Stimulated activated CD8-positive, alpha-beta memory T cell treated with anti-CD3 and anti-CD28 coated beads, Interleukin-15, amount 100 ng/mL, for 1 hour (primary cell): ENCODE measurements at places on chromosomes 7 and 10.

DNA sequence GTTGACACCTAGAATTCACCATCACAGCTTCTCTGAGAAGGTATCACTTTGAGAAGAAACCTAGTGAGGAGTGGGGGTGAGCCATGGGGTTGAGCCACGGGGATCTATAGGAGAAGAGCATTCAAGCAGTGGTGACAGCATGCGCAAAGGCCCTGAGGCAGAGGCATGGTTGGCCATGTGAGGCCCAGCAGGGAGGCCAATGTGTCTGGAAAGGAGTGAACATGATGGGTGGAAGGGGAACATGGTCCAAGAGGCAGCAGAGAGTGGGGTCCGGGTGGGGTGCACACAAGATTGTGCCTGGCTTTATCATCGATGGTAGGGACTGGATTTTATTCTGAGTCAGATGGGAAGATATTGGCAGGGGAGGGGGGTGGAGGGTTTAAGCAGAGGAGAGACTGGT, 36.0 kb upstream of the LEP start:
- DNase-seq: no peak

- DNase-seq: no peak
These were observed 7.8 kb upstream of the CYP3A4 start for GRCh38 chr7:99791667-99792369.

GRCh38 chr7:104208421-104208780, 588 bp upstream of the ORC5 start:
- no peak for DNase-seq

- no peak for DNase-seq
These were observed 43.1 kb downstream of the AMZ1 start for GRCh38 chr7:2730846-2731770.

GRCh38 chr10:82515256-82515655, 640.3 kb downstream of the NRG3 start:
- DNase-seq: no peak

DNA sequence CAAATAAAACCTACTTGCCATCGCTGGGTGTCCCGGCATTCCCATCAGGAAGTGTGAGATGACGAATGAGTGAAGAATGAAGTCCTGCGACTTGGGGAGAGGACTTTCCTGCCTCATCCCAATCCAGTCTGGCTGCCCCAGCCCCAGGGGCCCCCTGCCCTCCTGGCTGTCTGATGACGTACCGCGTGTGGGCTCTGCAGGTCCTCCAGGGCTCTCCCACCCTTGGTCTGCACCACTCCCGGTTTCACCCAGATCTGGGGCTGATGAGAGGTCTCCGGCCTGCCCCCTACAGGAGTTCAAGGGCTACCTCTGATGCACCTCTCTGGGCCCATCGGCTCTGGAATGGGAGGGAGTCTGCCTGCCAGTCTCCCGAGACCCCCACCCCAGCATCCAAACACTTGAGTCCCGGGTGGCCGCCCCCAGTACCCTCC, 9.8 kb downstream of the ATP6V1F start:
- DNase-seq: no peak

DNA sequence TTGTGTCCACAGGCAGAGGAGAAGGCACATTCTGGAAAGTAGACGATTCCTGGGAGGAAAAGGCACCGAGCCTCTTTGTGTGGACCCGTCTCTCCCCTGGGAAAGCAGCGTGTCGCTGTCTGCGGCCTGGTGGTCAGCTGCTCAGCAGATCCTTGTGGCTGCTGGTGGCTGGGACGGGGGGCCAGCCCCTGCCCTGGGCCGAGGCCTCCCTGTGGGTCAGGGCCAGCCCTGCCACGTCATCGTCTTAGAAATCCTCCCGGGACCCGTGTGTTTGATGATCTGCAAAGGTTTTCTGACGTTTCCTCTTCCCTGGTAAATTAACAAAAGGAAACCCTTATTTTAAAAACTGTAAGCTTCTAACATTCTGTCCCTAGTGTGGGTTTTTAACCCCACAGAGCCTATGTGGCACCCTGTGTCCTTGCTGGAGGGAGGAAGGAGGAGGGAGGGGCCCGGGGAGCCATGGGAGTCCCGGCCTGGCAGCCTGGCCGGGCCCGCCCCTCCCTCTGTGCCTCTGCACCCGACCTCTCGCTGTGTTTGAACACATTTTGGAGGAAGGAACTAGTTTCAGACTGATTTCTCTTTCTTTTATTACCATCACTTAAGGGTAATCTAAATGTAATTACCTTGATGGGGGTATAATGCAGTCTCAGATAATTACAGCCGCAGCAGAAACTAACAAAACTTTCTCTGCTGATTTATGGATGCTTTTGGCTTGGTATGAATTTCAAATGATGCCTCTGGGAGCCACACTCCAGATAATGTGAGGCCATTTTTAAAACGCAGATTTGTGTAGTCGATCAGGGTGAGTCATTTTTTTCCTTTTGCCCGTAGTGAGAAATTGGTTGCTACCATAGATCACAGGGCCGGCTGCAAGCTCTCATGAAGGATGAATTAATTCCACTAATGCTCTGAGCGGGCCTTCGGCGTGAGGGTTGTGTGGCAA, 85.5 kb downstream of the NKX6-2 start:
- no peak for DNase-seq

GRCh38 chr7:126696256-126697038, 556.3 kb downstream of the GRM8 start:
- DNase-seq: no peak

DNA sequence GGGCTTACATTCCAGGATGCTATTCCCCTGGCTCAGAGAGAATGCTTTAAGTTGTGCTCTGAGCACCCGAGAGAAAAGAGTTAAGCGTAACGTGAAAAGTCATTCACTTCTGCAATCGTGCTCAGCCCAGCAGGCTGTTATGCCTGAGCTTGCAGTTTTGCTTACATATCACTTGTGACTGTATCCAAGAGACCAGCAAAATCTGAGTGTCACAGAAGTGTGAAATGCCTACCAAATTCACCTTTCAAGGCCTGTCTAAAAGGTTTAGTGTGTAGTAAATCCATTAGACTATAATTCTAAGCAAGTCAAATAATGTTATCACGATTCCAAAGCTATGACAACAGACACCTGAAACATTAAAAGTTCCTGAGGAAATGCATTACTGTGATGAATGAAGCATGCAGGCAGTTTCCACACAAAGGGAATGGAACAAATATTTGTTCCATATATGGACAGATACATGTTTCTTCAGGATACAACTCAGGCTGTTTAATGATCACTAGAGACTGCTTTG, 20.1 kb downstream of the ITGB1 start:
- no peak for DNase-seq

DNA sequence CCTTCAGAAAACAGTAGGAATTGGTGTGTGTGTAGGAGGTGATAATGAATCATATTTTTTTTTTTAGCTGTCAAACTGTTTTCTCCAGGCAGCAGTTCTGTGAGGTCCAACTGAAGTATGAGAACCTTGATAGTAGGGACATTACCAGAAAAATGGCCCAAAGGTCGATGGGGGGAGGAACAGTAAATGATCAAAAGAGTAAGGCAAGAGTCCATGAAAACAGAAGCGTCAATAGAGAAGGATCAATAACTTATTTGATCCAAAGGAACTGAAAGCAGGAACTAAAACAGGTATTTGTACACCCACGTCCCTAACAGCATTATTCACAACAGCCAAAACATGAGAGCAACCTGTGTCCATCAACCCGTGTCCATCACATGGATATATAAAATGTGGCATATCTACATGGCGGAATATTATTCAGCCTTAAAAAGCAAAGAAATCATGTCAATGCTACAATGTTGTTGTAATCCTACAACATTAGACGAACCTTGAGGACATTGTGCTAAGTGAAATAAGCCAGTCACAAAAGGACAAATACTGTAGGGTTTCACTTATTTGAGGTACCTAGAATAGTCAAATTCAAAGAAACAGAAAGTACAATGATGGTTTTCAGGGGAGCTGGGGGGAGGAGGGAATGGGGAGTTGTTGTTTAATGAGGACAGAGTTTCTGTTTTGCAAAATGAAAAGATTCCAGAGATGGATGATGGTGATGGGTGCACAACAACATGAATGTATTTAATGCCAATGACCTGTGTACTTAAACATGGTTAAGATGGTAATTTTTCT, 214.0 kb upstream of the KLF14 start:
- DNase-seq: no peak

- no peak for DNase-seq
These were observed 141.4 kb downstream of the ARHGAP22 start for GRCh38 chr10:48463318-48464003.
